ENCODE measurements at places on chromosomes 7 and 10.

- DNase-seq = no peak
These were observed 59.4 kb upstream of the ZNF438 start for GRCh38 chr10:31090894-31091607.

DNA sequence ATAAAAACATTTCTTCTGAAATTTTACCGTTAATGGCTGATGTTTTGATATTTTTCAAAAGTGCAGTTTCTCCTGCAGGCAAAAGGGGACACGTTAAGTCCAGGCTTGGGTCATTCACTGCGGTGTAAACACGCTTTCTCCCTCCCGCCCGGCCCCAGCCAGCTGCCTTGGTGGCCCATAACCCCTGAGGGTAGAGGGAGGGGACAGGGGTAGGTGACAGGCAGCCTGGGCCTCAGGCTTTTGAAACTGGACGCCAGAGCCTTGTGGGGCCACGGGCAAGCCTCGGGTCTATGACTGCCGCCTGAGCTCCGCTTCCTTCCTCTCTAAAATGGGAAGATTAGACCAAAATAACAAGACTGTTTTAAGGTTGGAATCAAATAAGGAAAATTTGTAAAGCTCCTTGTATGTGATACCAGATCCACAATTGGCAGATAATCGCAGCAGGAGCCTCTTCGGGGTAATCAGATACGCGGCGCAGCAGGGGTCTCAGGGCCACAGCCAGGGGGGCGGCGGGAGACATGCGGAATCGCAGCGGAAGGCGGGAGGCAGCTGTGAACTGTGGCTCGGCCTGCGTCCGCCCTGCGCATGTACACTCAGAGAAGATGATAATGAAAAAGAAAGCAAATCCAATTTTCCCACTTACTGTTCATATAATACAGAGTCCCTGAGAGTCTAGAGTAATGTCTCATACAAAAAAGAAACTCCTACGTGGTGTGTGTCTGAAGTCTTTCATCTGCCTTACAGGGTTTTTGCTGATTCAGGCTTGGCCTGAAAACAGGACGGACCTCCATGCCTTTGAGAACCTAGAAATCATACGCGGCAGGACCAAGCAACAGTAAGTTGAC is 138.3 kb downstream of the EGFR start:
- no peak for DNase-seq

DNA sequence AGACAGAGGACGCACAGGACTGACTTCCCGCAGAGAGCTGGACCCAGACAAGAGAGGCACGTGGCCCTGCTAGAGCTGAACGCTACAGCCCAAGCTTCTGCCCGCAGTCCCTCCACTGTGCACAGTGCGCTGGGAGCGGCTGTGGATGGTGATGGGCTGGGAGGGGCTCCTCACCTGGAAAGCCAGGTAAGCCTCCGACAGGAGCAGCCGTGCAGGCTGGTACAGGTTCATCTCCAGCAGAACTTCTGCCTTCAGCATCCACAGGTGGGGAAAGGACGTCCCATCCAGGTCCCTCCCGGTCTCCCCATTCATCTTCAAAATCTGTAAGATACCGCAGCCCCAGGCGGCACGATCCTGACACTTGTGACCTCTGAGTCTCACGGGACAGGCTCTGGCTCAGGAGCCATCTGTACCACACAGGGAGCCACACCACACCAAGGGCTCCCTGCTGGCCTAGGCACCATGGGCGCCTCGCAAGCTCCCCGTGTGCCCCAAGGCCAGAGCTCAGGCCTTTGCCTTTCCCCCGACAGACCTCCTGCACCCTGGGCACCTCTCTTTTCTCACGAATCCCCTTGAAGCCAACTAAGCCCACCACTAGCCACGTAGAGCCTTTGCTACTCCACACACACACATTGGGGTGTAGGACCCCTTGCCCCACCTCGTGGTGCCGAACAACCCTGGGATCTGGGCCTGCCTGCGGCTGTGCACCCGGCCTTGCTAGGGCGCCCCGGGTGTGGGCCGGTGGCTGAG is 76.3 kb downstream of the CFAP46 start:
- DNase-seq = no peak

DNA sequence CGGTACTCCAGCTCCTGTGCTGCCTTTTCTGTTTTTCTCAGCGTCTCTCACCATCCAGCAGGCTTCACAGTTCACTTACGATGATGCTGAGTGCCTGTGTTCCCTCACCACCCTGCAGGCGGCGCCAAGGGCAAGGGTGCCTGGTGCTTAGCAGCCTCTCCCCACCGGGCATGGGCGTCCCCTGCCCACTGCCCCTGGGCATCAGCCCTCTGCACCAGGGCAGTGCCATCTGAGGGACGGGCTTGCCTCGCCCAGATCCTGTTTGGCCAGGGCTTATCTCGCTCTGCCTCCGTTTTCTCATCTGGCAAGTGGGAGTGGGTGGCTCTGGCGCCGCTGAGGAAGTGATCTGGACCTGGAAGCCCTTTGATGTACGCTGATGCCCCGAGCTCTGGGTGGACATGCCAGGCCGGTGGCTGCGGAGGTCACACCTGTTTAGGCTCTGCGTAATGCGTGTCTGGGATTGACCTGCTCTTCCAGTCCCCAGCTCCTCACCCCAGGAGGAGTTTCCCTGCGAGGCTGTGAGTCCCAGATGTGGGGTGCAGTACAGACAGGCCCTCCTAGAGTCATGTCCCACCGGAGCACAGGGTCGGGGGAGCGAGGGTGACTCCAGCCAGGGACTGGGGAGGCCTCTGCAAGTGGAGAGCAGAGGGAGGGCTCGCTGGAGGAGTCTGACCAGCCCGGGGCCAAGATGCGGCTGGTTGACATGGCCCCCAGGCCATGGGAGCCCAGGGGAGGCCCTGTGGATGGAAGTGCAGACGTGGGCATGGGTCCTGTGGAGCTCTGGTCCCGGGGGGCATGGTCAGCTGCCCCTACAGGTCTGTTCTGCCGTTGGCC is 11.8 kb downstream of the TTYH3 start:
- no peak for DNase-seq

GRCh38 chr7:464454-465401 is 54.9 kb downstream of the PDGFA start:
- no peak for DNase-seq

DNA sequence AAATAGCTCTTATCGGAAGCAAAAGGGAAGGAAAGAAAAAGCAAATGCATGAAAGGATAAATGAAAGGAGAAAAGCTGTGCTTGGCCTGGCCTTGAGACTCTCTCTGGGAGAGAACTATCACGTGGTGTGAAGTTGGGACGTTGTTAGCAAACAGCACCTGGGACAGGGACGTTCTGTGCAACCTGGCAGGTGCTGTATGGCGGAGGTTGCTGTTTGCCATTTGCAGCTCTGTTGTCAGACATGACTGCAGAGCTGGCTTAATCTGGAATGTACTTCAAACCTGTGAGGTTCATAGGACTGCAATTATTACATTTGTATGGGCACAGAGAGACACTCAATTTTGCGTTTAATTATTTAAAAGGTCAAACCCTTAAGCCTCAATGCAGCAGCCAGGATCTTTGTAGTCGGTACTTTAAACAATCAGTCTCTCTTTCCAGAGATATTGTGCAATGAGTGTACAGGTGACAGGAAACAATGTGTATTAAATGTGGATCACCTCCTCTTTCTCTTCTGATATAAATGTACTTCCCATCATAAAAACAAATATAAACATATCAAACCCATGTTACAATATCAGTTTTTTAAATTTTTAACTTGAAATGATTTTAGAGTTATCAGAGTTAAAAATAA is 800.5 kb upstream of the KCND2 start:
- DNase-seq = no peak

DNA sequence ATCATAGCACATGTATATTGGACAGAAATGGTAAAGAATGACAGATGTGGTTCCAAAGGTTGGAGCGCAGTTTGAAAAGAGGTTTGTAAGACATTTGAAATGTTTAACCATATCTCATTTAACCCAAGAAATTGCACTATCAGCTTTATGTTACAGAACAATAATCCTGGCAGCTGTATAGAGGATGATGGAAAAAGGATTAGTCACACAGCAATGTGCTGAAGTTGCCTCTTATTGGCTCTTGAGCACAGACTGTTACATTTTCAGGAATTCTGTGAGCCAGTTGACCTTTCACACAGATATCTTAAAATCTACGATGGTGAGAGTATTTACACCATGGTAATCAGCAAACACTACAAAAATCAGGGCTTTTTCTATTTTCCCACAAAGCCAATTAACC is 3.9 kb downstream of the COG5 start:
- no peak for DNase-seq

GRCh38 chr10:132390921-132391675 is 5.9 kb upstream of the PWWP2B start:
- no peak for DNase-seq

DNA sequence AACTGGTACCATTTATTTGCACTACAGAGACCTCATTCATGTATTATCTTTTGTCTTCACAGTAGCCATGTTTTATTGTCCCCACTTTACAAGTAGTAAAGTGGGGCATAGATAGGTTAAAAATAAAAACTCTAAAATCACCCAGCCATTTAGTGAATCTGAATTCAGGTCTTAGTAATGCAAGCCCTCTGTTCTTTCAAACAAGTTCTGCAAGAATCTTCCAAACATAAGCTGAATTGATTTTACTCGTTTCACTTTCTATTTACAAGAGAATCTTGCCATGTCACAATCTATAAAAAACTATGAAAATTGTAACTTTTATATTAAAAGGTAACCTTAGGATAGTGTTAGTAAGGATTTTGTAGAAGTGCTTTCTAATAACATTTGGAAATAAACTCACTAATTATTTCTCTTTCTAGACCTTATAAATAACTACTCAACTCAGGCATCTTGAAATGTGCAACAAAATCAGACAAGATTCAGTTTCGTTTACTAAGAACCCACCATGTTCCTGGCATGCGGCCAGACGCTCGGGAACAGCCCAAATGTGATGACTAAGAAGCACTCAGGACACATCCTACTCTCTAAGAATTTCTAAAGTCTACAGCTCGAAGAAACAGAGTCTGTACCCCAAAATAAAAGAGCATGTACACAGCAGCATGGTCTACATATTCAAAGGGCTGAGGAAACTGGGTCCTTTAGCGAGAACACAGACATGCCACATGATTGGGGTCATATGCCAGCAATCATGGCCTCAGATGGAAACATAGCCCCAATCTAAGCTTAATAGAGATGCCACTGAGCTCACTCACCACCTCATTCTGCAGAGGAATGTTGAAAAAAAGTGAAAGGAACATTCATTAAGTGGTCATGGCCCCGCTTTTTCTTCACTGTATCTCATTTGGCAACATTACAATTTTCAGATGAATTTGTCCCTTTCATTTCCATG is 167.6 kb downstream of the AMPH start:
- peak; percentile 82 for DNase-seq

DNA sequence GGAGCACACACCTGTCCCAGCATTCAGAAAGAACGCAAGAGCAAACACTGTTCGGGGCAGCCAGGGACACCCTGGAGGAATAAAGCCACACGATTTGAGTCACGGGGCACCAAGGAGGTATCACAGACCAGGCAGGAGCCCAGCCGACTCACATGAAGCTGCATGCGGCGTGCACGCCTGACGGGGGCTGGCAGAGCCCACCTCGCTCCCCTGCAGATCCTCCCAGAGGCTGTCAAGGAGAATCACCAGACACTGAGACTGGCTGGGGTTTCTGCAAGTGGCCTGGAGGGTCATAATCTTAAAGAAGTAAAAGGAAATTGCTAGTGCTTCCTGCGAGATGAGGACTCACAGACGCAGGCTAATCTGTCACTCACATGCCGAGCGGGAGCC is 61.6 kb downstream of the TCERG1L start:
- no peak for DNase-seq

- no peak for DNase-seq
These were observed 285.6 kb downstream of the PRPF18 start for GRCh38 chr10:13872411-13872810.
